ENCODE measurements at places on chromosomes 4 and X. TPM values are rescaled to one million over a fixed set of nuclear protein-coding genes. Genes with fewer than 3 reads are reported as not detected.

Gene MAGEA8
- total RNA-seq = not detected

Gene NMU
- total RNA-seq = 1.1 TPM

Gene PABPC1L2B
- not detected for total RNA-seq

Gene CT45A1
- total RNA-seq = not detected
